ENCODE measurements at places on chromosomes 6 and 20.

- DNase-seq, result no peak
Observed at GRCh38 chr20:38342216-38342615, 4.1 kb upstream of the LBP start.

DNA sequence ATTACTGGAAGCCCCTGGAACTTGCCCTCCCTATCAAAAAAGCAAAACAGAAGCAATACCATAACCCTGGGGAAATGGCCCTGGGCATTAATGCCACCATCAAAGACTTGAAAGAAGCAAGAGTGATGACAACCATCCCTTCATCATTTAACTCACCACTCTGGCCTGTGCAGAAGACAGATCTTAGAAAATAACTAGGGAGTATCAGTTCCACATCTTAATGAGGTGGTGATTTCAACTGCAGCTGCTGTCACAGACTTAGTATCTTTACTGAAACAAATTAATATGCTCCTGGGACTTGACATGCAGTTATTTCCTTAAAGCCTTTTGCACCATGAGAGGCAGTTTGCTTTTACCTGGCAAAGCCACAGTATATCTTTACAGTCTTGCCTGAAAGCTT lies 24.1 kb downstream of the CD164 start:
- no peak for DNase-seq

- DNase-seq, result no peak
Observed at GRCh38 chr6:18842534-18842933, 455.4 kb downstream of the RNF144B start.

GRCh38 chr6:44263354-44264100 lies 1.8 kb downstream of the NFKBIE start:
- DNase-seq, result no peak

DNA sequence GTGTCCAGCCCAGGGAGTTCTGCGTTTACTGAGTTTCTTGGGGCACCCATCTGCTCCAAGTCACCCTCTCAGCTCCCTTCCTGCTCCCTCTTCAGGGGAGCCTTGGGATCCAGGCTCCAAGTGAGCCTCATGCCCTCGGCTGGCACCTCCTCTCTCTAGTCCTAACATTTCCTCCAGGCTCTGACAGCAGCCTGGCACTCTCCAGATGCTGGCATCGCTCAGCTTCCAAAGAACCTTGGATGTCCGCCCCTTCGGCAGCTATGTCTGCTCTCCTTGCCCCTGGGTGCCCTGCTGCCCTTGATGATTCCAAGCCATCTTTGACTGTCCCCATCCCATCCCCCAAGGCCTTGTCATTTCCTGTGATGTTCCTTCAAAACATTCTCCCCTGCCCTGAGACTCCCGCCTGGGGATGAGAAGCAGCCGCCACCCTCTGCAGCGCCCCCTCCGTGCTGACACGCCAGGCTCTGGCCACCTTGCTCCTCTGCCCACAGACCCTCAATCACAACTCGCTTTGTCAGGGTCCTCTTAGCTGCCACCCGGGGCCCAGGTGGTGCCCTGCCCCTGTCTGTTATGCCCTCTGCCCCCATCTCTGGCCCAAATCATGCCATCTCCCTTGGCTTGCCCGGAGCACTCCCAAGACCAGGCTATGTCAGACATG lies 6.6 kb upstream of the GFRA4 start:
- DNase-seq, result no peak

DNA sequence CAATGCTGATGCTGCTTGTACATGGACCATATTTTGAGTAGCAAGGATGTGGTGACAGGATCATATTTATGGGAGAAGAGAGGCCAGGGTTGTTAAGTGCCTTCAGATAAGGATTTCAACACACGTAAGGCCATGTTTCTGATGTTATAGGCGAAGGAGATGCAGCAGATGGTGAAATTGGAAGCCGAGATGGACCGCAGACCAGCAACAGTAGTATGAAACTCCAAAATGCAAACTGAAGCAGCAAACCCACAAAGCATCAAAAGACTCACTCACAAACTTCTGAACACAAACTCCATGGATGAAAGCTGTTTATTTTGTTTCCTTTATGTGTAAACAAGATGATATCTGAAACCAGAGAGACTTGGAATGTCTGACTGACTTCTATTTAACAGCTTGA lies 35.6 kb upstream of the LAMP5 start:
- no peak for DNase-seq
